ENCODE measurements at places on chromosomes 7 and 10. TPM values are rescaled to one million over a fixed set of nuclear protein-coding genes. Genes with fewer than 3 reads are reported as not detected.

DNA sequence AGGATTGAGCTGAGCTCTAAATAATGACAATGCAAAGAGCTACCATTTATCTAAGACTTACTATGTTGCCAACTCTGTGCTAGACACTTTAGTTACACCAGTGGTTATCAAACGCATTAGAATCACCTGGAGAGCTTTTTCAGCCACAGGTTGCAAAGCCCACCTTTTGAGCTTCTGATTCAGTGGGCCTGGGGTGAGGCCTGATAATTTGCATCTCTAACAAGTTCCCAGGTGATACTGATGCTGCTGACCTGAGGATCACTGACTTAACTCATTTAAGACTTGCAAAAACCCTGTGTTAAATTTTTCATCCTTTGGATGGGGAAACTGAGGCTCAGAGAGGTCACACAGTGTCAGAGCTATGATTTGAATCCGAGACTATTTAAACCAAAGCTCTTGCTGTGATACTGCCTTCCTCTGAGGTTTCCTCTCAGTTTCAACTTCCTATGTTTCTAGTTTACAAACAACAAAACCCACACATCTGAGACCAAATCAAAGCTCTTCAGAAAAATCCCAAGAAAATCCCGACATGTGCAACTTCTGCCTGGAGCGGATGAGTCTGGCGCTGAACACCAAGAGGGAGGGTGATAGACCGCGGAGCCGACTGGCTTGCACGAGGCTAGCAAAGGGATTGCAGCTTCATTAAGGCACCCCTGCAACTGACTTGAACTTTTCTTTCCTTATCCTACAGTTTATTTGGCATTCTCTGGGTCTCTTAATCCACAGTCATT lies 124.9 kb downstream of the CYP26A1 start:
- no peak for DNase-seq

GRCh38 chr10:92126100-92126650 lies 164.7 kb downstream of the CPEB3 start:
- no peak for DNase-seq

The ING3 gene
- total RNA-seq, result 29.4 TPM

The ORAI2 gene
- 29.1 TPM for total RNA-seq

The TMEM213 gene
- total RNA-seq, result not detected

The PSD gene
- total RNA-seq, result 11.9 TPM

DNA sequence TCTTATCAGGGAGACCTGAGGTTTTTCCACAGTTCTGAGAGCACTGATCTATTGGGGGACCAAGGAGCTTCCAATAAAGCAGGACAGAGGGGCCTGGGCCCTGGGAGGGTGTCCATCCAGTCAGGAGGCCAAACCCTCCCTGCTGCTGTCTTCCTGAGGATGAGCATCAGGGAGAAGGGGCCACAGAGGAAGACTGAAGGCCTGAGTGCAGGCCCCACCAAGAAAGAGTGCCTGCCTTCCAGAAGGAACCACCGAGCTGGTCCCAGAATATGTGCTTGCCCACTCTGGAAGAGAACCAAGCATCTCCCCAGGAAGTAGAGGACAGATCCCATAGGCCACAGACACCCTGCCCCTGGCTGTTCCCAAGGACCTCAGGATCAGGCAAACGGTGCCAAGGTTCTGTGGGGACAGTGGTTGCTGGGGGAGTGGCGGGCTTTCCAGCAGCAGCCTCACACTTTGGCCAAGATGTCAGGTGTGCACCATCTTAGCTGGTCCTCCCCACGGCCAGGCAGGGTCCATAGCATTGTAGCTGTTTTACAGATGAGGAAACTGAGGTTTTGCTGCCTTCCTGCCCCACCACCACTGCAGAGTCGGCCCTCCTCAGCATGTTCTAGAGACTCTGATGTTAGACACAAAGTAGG lies 199.4 kb downstream of the GRID1 start:
- no peak for DNase-seq

The CCDC146 gene
- 11.5 TPM for total RNA-seq
